Natural killer cell (primary cell): ENCODE measurements at places on chromosomes 11 and 22. TPM values are rescaled to one million over a fixed set of nuclear protein-coding genes. Genes with fewer than 3 reads are reported as not detected.

Gene KIAA1671
- 3.6 TPM for total RNA-seq

Gene CASP5
- total RNA-seq: 1.3 TPM

Gene TBX1
- total RNA-seq: 2.0 TPM

Gene PHF21B
- total RNA-seq: not detected

Gene OR2AG1
- not detected for total RNA-seq

DNA sequence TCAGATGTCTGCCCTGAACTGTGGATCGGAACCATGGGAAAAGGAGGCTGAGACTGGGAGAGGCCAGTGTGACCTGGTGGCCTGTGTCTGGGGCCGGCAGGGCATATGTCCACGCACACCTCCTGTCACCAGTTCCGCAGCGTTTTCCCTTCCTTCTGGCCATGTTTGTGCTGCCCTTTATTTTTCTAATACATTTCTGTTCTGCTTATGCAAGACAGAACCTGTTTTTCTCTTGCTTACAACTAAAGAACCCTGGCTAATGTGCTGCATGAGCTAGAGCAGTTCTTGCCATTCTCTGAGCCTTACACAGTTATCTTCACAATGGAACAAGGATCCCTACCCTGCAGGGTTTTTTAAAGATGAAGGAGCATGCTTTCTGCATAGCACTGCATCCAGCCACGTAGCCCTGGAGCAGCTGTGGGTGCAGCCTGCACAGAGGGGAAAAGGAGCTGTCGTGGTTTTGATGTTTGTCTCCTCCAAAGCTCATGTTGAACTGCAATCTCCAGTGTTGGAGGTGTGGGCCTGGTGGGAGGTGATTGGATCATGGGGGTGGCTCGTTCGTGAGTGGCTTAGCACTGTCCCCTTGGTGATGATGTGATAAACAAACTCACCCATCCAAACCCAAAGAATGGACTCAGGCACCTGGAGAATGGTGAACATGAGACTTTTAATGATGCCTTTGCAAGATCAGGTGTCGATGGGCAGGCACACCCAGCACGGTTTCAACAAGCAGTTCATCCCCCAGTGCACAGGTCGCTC is 84.8 kb upstream of the SHANK2 start:
- no peak overlapping the region for H3K27ac ChIP-seq
- H3K27me3 ChIP-seq: no peaks in the 10 kb centered on the region
- no peak for DNase-seq

- H3K4me1 ChIP-seq: no peaks in the 10 kb centered on the region
- no peak overlapping the region for H3K27ac ChIP-seq
- no peak for DNase-seq
- no peaks in the 10 kb centered on the region for H3K36me3 ChIP-seq
- no peaks in the 10 kb centered on the region for H3K27me3 ChIP-seq
Observed at GRCh38 chr22:34696557-34696956, 369.4 kb upstream of the ISX start.

DNA sequence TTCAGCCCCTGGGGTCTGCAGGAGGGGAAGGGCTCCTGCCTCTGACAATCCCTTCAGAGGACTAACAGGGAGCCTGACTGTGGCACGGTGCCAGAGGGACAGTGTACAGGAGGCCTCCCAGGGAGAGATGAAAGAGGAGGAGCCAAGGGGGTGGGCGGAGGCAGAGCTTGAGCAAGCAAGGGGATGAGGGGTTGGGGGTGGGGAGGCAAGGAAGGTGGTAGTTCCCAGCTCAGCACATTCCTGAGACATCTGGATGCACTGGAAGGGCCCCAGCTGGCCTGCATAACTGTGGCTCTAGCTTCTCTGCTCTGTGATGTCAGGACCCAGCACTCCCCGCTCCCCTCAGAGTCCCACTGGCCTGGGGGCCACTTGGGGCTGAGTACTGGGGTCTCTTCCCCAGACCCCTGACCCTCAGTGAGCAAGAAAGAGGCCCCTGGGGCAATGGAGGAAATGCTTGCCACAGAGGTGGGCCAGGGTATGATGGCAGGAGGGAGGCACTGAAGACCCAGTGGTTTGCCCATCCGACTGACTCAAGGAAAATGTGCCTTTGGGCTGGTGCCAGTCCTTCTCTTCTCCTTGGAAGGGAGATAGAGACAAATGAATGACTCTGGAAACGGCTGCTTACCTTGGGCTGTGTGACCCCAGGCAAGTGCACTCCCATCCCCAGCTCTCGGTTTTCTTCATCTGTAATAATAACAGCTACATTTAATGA is 13.3 kb downstream of the CREB3L1 start:
- peaks cover 1% of the 10 kb centered on the region for H3K27me3 ChIP-seq
- no peak overlapping the region for H3K4me3 ChIP-seq
- DNase-seq: no peak
- no peaks in the 10 kb centered on the region for H3K36me3 ChIP-seq
- peaks cover 8% of the 10 kb centered on the region for H3K4me1 ChIP-seq

DNA sequence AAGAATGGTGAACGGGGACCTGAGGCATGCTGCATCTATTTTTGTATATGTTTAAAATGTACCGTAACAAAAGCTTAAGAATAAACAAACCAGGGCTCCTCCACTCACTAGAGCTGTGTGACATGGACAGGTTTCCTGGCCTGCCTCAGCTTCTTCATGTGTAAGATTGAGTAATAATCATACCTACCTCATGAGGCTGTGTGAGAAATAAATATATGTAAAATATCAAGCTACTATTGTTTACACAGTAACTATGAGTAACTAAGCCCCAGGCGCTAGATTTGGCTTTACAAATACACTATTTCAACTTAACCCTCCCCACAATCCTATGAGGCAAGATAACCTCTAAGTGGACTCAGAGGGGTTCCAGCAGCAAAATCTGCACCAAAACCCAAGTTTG is 66.4 kb downstream of the SMCO4 start:
- H3K4me1 ChIP-seq: no peaks in the 10 kb centered on the region
- H3K27me3 ChIP-seq: no peaks in the 10 kb centered on the region
- no peak overlapping the region for H3K4me3 ChIP-seq
- no peak overlapping the region for H3K27ac ChIP-seq
- H3K36me3 ChIP-seq: no peaks in the 10 kb centered on the region
- DNase-seq: no peak

GRCh38 chr11:128628325-128628673 is 40.9 kb upstream of the ETS1 start:
- no peaks in the 10 kb centered on the region for H3K36me3 ChIP-seq
- no peaks in the 10 kb centered on the region for H3K27me3 ChIP-seq
- no peak for DNase-seq
- peaks cover 75% of the 10 kb centered on the region for H3K4me1 ChIP-seq

DNA sequence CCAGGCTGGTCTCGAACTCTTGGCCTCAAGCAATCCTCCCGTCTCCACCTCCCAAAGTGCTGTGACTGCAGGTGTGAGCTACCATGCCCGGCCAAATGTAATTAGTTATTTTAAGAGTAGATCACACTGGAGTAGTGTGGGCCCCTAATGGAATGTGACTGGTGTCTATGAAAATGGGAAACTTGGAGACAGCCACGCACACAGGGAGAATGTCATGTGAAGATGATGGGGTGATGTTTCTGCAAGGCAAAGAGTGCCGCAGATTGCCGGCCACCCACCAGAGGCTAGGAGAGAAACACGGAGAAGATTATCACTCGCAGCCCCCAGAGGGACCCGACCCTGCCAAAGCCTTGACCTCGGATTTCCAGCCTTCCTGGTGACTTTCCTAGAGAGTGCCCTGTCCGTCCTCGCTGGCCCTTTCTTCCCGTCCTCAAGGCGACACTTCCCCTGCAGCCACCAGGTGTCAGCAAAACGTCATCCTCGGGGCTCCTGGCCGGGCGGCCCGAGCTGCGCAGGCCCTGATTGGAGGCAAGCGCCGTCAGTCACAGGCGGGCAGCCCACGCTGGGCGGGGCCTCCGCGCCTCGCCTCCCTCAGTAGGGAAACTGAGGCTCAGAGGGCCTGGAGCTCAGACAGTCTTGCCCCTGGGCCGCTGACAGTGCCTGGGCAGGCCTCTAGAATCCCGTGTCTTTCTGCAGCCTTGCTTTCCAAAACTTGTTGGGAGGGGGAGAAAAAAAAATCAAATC is 16.3 kb downstream of the CRYBB2 start:
- no peak overlapping the region for H3K4me3 ChIP-seq
- H3K4me1 ChIP-seq: peaks cover 6% of the 10 kb centered on the region
- no peaks in the 10 kb centered on the region for H3K27me3 ChIP-seq

GRCh38 chr11:13672576-13673210 is 4.2 kb downstream of the FAR1 start:
- peaks cover 18% of the 10 kb centered on the region for H3K4me1 ChIP-seq
- H3K27me3 ChIP-seq: no peaks in the 10 kb centered on the region
- no peak for DNase-seq
- H3K4me3 ChIP-seq: no peak overlapping the region

GRCh38 chr11:81647374-81647773 is 1086.3 kb downstream of the FAM181B start:
- H3K4me3 ChIP-seq: no peak overlapping the region
- H3K27me3 ChIP-seq: no peaks in the 10 kb centered on the region
- no peak overlapping the region for H3K27ac ChIP-seq
- no peak for DNase-seq
- no peaks in the 10 kb centered on the region for H3K4me1 ChIP-seq

GRCh38 chr11:88345408-88345807 is 7.9 kb upstream of the CTSC start:
- no peak for DNase-seq
- peaks cover 4% of the 10 kb centered on the region for H3K4me1 ChIP-seq
- H3K27ac ChIP-seq: peak overlapping the region; percentile 4
- H3K27me3 ChIP-seq: no peaks in the 10 kb centered on the region

DNA sequence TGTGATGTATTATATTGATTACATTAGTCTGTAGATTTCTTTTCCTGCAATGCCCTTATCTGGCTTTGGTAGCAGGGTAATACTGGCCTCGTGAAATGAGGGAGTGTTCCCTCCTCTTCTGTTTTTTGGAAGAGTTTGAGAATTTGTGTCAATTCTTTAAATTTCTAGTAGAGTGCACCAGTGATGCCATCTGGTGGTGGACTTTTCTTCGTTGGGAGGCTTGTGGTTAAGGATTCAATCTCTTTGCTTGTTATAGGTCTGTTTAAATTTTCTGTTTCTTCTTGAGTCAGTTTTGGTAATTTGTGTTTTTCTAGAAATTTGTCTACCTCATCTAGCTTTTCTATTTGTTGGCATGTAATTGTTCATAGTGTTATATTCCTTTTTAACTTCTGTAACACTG is 18.9 kb downstream of the SHANK3 start:
- H3K4me3 ChIP-seq: no peak overlapping the region
- H3K27me3 ChIP-seq: no peaks in the 10 kb centered on the region
- H3K4me1 ChIP-seq: peaks cover 5% of the 10 kb centered on the region
- H3K27ac ChIP-seq: no peak overlapping the region

DNA sequence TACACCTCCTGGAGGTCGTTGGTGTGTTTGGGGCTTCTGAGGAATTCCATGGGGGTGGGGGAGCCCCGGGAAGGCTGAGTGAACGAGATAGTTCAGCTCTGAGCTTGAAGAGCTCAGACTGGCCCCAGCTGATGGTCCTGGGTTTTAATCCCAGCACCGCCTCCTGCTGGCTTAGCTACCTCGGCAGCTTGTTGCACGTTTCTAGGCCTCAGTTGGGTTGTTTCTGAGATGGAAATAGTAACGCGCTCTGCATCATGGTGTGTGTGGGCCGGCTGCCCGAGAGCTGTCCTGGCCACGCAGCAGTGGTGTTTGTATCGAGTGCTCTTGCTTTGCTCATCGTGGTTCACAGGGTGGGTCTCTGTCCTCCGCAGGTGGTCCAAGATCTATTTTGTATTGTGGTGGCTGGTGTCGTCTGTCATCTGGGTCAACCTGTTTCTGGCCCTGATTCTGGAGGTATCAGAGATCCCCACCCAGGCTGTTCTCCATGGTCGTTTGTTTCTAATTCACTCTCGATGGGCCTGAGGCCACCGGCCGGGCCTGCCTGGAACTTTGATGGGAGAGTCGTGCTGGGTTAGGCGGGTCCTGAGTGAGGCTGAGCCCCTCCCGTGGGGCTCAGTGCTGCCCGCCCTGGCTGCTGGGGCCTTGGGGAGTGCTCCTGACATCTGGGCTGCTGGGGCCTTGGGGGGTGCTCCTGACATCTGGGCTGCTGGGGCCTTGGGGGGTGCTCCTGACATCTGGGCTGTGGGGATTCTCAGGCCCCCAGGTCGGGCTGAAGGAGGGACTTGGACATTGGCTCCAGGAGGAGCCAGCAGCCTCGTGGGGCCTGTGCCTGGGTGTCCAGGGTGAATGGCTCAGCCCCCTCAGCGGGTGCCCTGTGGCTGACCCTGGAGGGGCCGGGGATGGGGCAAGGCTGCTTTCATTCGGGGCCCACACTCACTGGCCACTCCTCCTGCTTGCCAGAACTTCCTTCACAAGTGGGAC is 37.7 kb downstream of the TPCN2 start:
- no peaks in the 10 kb centered on the region for H3K27me3 ChIP-seq
- no peak overlapping the region for H3K4me3 ChIP-seq
- peaks cover 5% of the 10 kb centered on the region for H3K4me1 ChIP-seq
- no peak overlapping the region for H3K27ac ChIP-seq
- no peak for DNase-seq
- H3K36me3 ChIP-seq: peaks cover 16% of the 10 kb centered on the region

DNA sequence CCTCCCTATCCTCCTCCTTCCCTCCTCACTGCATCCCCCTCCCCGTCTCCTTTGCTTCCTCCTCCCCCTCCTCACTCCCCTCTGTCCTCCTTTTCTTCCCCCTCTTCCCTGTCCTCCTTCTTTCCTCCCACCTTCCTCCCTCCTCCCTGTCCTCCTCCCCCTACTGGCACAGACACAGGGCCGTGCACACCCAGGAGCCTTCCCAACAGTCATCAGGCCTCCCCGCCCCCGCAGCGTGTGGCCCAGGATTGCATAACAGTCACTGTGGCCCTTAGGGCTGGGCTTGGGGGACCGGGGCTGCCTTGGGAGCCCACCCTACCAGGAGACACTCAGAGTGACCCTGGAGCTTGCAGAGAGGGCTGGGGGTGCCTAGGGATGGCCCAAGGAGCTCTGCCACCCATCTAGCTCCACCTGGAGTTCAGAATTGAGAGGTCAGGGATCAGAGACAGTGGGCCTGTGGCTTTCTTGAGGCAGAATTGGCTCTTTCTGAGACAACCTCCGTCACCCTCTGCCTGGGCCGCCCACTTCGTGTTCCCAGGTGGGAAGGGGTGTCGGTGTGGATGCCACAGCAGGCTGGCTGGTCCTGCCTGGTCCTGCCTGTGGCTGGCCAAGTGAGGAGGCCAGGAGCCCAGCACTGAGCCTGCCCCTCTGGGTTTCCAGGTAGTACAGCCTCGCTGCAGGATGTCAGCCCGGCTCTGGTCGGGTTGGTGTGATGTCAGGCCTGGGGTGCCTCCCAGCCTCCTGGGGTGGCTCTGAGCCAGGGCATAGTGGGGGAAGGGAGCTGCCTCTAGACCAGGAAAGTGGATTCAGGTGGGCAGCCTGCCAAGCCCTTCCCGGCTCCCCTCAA is 1.6 kb downstream of the SPI1 start:
- peaks cover 39% of the 10 kb centered on the region for H3K4me1 ChIP-seq
- H3K36me3 ChIP-seq: no peaks in the 10 kb centered on the region
- peak overlapping the region; percentile 66 for H3K4me3 ChIP-seq
- DNase-seq: no peak
- H3K27ac ChIP-seq: peak overlapping the region; percentile 69
- H3K27me3 ChIP-seq: no peaks in the 10 kb centered on the region
